ENCODE measurements at places on chromosomes 13 and 19.

DNA sequence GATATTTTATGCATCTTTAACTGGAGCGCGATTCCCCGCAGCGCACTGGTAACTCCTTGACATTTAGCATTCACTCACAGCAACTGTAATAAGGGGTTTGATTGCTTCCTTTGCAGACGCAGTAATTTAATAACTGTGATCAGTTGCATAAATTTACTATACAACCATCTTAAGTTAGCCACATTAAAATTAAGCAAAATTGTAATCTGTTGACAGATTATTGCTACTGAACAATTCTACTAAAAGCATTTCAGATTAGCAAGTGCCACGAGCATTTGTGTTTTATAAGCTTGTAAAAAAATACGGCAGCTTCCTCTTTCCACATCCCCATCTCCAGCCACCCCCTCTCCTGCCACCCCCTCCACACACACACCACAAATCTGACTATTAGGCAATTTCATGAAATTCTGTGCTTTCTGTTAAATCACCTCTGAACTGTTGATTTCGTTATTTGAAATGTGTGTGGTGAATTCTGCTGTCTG lies 44.4 kb downstream of the TSHZ3 start:
- no peak for DNase-seq

DNA sequence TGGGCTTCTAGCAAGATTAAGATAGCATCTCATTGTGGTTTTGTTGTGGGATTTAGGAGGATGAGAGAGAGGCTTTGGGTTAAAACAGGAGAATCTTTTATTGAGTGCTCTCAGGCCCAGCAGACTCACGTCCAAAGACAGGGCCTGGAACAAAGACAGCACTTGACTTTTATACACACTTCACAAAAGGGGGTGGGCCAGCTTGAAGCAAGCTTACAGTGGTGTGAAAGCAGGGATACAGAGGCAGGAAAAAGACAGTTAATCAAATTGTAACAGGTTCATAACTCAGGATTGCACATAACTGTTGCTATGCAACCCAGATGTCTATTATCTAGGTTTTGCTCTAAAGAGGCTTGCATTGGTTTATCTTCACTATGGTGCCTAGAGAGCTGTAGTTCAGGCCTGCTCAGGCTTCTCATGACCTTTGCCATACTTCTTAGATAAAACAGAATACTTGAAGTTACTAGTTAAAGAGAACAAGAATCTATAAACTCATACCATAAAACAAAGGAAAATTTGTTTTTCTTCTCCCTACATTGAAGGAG lies 42.2 kb upstream of the CEACAM21 start:
- no peak for DNase-seq

- no peak for DNase-seq
These were observed 22.6 kb upstream of the CDC16 start for GRCh38 chr13:114212158-114212495.

DNA sequence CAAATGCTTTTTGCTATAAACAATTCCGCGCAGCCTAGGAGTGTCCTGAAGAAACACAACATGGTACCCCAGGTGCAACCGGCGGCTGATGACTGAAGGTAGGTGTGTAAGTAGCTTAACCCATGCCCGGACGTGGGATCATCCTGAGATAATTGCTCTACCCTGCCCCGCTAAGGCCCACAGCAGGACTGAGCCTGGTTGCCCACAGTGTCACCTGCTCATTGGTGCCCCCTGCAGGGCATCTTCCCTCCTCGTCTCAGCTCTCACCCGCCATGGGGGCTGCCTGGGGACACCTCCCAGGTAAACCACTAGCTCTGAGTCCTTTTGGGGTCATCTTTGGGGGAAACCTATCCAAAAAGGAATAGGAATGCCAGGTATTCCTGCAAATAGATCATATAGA lies 22.3 kb downstream of the TMEM161A start:
- DNase-seq, result peak; percentile 49

DNA sequence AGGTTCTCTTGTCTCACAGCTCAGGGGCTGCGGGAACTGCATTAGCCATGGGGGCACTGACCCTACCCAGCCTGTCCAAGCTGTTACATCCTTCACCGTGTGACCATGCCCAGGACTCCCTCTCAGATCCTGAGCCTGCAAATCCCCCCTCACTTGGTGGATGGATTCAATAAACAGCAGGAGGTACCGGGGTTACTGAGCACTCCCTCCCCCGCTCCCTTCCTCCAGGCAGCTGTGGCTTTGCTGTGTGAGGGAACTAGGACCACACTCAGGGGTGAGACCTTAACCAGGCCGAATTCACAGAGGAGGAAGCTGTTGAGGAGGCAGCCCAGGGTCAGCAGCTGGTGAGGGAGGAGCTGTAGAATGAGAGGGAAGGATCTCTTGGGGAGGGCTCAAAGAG lies 27.0 kb upstream of the CEACAM1 start:
- DNase-seq, result no peak

- no peak for DNase-seq
These were observed 13.6 kb downstream of the ZNF490 start for GRCh38 chr19:12596927-12597548.

GRCh38 chr13:39263033-39263432 lies 224.8 kb downstream of the NHLRC3 start:
- DNase-seq, result no peak

DNA sequence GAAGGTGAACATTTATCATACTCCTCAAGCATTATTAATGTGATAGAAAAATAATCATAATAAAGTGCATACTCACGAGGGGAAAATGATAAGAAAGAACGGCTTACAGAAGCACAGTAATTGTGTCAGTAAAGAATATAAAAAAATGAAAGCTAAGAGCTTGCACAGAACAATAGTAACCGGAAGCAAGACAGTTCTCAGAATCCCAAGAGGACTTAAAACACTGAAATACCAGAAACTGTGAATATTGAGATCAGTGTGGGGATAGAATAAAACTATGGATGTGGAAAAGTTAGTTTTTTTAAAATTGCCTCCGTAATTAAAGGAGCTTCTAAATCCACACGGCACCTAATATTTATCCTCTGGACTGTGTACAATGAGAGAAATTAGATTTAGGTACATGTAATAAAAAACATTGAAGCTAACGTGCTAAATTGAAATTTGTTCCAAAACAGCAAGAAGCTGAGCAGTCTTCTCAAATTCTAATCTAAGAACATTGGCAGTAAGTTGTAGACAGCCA lies 482.7 kb downstream of the SLITRK6 start:
- DNase-seq, result no peak

DNA sequence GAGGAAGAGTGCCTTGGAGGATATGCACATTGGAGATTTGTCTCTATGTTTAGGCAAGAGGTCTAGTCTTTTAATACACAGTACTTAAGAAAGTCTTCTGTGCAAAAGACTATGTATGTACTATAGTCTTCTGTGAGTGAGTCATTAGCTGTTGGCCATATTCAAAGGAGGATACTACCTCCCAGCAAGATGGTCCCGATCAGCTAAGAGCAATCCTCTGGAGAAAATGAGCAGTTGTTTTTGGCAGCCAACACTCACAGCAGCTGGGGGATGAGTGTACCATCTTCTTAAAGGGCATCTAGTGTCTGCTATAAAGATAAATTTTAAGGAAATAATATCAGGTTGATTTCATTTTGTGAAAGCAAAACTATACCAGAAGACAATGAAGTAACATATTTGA lies 487.8 kb downstream of the KCTD12 start:
- no peak for DNase-seq

- DNase-seq, result no peak
These were observed 523.1 kb downstream of the DCT start for GRCh38 chr13:93956426-93956825.

- no peak for DNase-seq
These were observed 12.4 kb upstream of the RANBP3 start for GRCh38 chr19:5990289-5990797.

GRCh38 chr13:73873940-73874830 lies 260.0 kb downstream of the KLF12 start:
- DNase-seq, result no peak

DNA sequence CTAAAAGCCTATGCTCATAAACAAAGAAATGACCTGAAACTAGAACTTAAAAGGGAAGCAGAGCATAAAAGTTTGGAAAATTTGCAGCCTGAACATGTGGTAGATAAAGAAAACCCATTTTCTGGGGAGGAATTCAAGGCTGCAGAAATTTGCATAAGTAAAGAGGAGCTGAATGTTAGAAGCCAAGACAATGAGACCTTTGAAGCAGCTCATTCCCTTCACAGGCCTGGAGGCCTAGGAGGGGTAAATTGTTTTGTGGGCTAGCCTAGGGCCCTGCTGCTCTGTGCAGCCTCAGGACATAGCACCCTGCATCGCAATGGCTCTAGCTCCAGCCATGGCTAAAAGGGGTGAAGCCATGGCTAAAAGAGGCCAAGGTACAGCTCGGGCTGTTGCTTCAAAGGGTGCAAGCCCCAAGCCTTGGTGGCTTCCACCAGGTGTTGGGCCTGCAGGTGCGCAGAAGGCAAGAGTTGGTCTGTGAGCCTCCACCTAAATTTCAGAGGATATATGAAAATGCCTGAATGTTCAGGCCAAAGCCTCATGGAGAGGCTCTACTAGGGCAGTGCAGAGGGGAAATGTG lies 38.3 kb downstream of the ZIC2 start:
- DNase-seq, result no peak

DNA sequence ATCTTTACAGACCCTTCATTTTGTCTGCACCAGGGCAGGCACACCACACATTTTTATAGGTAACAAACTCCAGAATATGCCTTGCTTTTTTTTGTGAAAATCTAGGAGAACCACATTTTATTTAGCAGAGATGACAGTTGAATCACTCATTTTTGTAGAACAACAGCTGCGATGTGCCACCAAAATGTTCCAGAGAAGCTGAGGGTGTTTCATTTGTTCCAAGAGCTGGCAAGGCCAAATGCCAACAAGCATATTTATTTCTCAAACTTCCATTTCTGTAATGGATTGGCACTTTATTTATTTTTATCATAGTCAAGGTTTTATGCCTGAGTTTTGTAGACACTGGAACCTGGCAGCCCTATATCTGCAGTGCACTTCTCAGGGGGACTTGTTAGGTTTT lies 10.4 kb downstream of the OLFM4 start:
- no peak for DNase-seq

- no peak for DNase-seq
These were observed 153.9 kb downstream of the TEX29 start for GRCh38 chr13:111474136-111475002.

DNA sequence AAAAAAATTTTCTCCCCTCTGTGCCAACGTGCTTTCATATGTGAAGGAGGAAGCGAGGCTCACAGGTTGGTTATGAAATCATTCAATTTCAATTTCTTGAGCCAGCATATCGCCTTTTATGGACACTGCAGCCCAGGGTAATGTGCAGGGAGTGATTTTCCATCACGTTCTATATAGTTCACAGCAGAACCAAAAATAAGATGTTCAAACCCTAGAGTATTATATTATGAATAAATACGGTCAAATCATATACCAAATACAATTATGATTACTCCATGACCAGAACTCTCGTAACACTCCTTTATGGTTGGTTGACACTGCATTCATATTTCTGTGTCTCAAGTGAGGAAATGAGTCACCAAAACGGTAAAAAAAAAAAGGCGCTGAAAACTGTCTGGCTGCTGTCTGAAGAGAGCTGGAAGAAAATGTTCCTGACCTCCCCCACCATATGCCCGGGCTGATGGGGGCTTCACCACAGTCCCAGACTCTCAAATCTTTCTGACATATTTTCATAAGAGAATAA lies 75.8 kb upstream of the UBAC2 start:
- no peak for DNase-seq

DNA sequence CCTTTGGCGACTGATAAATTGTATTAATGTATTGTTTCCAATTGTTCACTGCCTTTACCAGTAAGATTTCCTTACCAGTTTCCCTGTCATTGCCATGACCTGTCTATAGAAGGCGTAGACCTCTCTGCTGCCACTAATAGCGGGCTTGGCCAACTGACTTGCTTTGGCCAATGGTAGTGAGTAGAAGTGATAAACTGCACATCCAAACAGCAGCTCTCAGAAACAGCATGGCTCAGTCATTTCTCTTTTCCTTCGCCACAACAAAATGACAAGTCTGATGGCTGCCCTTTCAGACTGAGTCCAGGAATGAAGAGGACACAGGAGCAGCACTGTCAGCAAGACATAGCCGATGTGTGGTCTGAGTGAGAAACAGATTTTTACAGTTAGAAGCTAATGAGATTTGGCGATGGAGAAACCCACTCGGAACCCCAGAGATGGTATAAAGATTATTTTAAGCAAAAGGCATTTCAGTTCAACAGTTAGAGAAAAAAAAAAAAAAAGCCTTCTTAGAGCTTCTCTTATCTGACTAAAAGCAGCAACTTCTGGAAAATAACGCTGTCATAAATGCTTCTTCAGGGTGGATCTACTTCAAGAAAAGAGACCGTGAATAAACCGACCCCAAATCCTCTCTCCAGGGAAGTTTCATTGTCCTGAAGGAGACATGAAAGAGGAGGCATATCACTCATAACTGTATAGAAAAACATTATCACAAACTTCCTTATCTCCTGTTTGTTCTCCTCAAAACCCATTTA lies 42.0 kb upstream of the TM9SF2 start:
- DNase-seq, result no peak

- DNase-seq, result no peak
These were observed 3.2 kb downstream of the SYDE1 start for GRCh38 chr19:15110418-15110815.

- peak; percentile 85 for DNase-seq
These were observed 22.6 kb downstream of the IPO5 start for GRCh38 chr13:97975848-97976609.

DNA sequence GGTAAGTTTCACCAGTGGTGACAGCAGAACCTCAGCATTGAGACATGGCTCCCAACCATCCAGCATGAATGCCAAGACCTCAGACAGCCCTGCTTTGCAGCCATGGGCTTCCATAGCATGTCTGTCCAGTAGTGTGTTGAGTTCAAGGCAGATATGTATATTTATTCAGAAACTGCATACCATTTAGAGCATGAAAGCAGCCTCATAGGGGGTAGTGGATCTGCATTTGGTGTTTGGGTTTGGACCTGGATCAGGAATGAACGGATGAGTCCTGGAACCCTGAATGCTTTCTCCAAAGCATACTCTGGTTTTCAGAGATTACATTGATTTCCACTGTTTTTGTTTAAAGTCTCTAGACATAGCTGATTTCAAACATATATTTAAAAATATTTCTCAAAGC lies 114.3 kb downstream of the ESD start:
- no peak for DNase-seq

GRCh38 chr19:28764066-28764465 lies 448.9 kb downstream of the UQCRFS1 start:
- no peak for DNase-seq

- DNase-seq, result no peak
These were observed 90.1 kb downstream of the RGCC start for GRCh38 chr13:41547251-41548000.

DNA sequence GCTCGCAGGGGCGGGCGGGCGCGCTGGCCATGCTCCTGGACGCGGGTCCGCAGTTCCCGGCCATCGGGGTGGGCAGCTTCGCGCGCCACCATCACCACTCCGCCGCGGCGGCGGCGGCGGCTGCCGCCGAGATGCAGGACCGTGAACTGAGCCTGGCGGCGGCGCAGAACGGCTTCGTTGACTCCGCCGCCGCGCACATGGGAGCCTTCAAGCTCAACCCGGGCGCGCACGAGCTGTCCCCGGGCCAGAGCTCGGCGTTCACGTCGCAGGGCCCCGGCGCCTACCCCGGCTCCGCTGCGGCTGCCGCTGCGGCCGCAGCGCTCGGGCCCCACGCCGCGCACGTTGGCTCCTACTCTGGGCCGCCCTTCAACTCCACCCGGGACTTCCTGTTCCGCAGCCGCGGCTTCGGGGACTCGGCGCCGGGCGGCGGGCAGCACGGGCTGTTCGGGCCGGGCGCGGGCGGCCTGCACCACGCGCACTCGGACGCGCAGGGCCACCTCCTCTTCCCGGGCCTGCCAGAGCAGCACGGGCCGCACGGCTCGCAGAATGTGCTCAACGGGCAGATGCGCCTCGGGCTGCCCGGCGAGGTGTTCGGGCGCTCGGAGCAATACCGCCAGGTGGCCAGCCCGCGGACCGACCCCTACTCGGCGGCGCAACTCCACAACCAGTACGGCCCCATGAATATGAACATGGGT lies 599 bp downstream of the ZIC2 start:
- no peak for DNase-seq
